ENCODE measurements at places on chromosomes 6 and 20. TPM values are rescaled to one million over a fixed set of nuclear protein-coding genes. Genes with fewer than 3 reads are reported as not detected.

RBM24 gene
- total RNA-seq = 4.2 TPM

IL17A gene
- total RNA-seq = not detected

WFDC10B gene
- 0.49 TPM for total RNA-seq

CDH4 gene
- 3.5 TPM for total RNA-seq

PHACTR1 gene
- 14.6 TPM for total RNA-seq

OR2B6 gene
- not detected for total RNA-seq

TPX2 gene
- total RNA-seq = 2.6 TPM

PRSS35 gene
- 2.8 TPM for total RNA-seq

CDSN gene
- total RNA-seq = 0.17 TPM

Data from mucosa of gallbladder (tissue), 1 donor.